ENCODE measurements at places on chromosomes 2 and 18.

- DNase-seq = no peak
These were observed 178.1 kb downstream of the MIB1 start for GRCh38 chr18:21918693-21919092.

DNA sequence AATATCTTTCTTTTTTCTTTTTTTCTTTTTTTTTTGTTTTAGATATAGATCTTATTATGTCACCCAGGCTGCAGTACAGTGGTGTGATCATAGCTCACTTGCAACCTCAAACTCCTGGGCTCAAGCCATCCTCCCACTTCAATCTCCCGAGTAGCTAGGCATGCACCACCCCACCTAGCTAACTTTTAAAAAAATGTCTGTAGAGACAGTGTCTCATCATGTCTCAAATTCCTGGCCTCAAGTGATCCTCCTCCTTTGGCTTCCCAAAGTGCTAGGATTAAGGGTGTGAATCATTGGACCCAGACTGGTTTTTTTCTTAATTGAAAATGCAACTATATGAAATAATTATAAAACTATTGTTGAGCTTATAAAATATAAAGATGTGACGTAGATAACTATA, 9.8 kb upstream of the ZCCHC2 start:
- DNase-seq = no peak

DNA sequence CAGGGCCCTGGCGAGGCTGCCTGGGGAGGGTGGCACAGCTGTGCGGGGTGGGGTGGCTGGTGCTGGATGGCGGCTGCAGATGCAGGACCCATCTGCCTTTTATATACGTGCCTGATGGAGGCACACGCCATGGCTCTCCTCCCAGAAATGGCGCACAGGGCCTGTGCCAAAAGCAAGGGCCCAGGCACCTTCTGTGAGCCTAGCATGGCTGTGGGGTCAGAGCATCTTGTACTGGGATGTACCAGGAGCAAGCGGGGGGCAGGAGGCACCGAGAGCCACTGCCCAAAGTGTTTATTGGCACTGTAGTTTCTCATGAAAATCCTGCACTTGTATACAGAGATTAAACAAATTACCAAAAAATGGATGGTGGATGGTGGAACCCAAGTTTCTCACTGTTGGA, 724.1 kb downstream of the GALR1 start:
- no peak for DNase-seq

GRCh38 chr18:72235422-72235821, 308.7 kb downstream of the CBLN2 start:
- DNase-seq = no peak

DNA sequence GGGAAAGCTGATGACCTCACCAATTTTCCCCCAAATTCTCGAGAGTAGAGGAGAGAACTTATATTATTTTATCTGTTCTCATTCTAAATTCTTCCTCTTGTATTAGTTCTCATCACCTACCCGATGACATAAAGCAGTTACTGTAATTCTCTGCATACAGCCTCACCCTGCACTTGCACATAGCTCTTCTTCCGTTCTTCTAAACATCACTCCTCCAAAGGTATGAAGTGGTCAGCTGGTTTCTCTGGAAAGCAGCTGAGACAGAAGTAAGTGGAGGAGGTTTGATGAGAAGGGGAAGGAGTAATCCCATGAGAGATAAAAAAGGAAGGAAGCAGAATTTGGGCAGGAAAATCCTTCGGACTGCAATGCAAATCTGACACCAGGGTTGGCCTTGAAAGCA, 39.0 kb downstream of the FBXO48 start:
- DNase-seq = no peak

DNA sequence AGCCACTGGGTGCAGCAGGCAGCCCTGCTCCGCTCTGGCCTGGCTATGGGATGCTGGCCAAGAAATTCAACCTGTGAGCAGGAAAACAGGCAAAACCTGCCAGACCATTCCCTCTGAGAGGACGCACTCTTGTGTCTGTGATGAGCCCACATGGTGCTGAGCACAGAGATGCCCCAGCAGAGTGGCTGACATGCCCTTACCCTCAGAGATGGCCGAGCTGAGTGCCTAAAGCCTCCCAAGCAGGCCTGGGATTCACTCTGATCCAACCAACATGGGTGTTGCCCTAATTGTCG, 34.3 kb upstream of the TAF1B start:
- DNase-seq = no peak

DNA sequence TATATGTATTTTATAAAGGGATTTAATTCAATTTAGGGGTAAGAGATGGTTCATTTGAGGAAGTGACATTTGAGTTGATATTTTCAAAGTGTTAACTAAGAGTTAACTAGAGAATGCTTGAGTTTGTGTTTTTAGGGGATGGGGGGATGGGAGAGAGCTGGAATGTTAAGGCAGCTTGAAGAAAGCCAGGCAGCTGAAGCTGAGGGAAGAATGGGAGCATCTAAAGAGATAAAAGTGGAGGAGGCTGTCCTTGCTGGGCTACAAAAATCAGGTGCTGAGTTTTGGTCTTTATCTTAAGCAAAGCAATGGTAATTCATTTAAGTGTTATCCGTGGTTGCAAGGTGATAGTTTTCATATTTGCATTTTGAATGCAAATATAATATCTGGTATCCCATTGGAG, 9.2 kb downstream of the CHST9 start:
- no peak for DNase-seq

GRCh38 chr2:159613651-159614285, 2.6 kb downstream of the BAZ2B start:
- DNase-seq = no peak
